ENCODE measurements at places on chromosomes 1 and 21.

DNA sequence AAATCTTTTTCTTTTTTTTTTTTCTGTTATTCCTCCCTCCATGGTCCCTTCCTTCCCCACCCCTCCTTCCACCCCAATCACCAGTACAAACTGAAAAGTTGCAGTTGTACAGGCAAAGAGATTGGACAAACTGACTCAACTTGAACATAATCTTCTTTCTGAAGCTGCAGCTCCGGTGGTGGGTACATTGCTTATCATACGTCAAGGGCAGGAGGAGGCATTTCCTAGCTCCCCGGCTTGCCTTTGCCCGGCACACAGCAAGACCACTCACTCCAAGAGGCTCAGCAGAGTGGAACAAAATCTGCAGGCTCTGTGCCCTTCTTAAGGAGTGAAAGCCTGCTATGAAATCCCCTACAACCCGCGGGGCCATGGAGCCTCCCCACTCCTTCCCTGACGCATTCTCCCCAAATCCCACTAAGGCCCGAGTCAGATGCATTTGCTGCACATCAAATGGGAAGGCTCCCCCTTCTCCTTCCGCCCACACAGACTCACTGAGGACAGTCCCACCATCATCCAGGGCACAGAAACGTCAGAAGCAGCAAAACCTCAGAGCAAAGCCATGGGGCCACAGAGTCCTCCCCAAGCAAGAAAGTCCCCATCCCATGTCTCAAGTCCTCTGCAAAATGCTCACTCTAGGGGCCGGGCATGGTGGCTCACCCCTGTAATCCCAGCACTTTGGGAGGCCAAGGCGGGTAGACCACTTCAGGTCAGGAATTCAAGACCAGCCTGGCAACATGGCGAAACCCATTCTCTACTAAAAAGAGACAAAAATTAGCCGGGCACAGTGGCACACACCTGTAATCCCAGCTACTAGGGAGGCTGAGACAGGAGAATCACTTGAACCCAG, 45.9 kb downstream of the SYF2 start:
- DNase-seq: no peak

DNA sequence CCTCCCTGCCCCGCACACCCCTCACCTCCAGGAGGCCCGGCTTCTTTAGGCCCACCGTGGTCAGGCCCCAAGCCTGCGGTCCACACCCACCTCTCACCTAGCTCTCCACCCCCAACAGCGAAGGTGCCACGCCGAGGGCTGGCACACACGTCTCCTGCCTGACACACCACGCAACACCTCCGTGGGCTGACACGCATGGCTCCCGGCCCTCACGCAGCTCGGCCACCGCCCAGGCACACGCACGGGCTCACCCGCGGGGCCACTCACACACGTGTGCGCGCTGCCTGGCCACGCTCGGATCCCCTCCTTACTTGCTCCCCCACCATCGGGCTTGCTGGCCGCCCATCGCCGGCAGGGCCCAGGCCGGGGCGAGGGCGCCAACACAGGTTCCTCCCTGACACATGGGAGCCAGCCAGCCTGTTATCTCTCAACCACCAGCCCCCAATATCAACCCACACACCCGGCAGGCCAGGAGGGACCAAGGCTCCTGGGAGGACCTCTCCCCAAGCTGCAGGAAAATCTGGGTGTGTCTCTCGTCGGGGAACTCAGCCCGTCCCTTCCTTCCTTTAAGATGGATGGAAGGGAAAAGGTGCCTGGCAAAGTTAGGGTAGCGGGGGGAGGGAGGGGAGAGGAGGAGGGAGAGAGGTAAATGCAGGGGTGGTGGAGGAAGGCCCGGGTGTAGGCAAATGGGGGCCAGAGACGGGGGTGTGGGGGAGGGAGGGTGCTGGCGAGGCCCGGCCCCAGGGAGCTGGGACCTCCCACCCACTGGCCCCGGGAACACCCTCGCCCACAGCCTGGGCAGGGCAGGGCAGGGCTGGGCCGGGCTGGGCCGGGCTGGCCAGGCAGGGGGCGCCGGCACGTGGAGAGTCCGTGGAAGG, 546 bp downstream of the ELOVL1 start:
- DNase-seq: peak; percentile 40

DNA sequence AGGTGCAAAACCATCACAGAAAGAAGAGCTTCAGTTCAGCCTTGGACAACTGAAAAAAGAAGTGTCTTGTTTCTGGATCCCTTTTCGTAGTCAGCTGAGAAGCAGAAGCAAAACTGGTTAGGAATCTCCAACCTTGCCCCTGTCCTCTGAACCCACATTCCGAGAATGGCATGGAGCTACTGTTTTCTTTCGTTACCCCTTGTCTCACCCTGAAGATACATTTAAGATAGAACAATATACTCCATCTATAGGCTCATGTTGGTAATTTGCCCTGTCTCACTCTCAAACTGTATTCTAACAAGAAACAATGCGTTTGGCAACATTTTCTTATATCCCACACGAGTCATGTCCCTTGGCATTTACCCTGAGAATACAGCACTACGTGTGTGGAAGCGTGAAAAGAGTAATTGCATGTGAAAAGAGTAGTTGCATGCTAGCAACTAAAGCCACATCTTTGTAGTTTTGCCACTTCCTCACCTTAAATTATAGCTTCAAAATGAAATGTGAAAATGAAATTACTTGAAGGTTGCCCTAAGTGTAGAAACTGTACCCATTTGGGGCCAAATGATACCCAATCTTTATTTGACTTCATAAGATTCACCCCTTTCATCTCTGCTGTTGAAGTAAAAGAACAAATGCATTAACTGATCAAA, 5.3 kb downstream of the SLAMF7 start:
- DNase-seq: no peak

DNA sequence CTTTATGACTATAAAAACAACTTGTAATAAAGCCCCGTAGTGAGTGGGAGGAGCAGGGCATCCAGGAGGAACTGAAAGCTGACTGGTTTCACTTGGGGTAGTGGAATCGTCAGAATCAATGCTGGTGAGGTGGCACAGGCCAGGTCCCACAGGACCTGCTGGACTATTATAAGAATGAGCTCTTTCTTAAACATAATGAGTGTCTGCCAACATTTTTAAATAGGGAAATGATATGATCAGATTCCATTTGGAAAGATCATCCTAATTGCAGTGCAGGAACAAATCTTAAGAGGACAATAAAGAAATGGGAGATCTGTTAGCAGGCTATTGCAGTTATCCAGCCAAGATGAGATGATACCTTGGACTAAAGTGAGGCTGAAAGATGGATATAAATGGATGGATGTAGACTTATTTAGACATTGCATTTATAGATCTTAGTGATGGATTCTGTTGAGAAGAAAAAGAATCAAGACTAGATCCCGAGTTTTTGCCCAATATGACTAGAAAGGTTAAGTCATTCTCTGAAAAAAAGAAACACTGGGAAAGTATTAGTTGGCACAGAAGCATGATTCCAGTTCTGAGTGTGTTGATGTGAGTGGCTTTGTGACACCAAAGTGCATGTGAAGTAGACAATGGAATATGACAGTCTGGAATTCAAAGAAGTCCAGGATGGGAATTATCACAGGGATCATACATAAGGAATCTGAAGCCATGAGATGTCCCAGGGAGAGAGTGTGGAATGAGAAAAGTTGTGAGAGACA, 153.3 kb upstream of the SGIP1 start:
- DNase-seq: no peak

- no peak for DNase-seq
These were observed 164.6 kb downstream of the FASLG start for GRCh38 chr1:172823534-172823933.

DNA sequence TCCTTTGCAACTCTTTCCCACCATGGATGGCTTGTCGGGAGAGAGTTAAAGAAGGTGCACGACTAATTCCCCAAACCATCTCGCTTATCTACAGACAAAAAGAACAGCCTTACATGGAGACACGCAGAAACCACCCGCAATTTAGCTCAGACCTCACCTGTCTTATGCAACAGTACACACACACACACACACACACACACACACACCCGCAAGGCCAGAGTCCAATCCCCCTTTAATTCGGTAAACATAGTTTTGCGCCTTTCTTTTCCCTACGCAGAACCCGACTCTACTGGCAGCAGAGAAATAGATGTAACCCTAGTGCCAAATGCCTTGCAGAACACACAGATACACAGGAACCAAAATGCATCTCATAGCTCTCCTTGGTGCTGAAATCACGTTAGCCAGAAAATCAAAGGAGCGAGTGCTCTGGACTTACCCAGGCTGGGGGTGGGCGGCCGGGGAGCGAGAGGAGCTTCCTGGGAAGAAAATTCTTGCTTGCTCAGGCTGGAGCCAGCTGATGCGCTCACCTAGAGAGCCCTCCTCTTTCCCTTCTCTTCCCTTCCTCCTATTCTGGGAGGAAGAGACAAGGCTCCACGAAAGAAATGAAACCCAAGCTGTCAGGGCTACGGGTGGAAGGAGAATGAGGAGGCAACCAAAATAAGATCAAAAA, 470 bp downstream of the TNR start:
- DNase-seq: no peak

DNA sequence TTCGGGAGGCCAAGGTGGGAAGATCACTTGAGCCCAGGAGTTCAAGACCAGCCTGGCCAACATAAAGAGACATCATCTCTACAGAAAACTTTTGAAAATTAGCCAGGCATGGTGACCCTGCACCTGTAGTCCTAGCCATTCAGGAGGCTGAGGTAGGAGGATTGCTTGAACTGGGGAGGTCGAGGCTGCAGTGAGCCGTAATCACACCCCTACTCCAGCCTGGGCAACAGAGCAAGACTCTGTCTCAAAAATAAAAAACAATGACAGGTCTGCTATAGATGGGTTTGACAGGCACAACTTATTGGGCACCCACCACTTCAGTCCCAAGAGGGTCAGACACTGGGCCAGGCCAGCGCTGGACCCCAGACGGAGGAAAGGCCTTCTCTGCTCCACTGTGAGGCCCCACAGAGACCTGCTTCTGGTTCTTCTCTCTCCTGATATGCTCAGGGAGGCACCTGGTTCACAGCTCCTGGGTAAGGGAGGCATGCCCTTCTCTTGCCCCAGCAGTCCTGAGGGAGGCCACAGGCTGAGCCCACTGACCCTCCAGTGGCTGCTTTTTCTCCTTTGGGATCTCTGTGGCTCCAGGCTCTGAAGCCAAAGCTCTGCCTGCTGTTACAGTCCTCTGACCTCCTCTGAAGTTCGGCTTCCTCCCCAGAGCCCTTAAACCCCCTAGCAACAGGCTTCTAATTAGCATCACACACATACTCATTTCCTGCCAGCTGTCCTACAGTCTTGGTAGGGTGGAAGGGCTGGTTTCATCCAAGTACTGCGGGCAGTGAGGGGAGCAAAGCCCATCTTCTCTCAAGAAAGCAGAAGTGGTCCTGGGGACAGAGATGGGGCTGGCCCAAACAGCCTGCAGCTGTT, 14.4 kb downstream of the S100A16 start:
- DNase-seq: no peak
